ENCODE measurements at places on chromosomes 11 and 22. TPM values are rescaled to one million over a fixed set of nuclear protein-coding genes. Genes with fewer than 3 reads are reported as not detected.

- no peak for DNase-seq
Observed at GRCh38 chr22:49363526-49364230, 464.0 kb downstream of the BRD1 start.

GRCh38 chr11:76626266-76626665 is 44.3 kb downstream of the LRRC32 start:
- DNase-seq: no peak
- H3K36me3 ChIP-seq: no peaks in the 10 kb centered on the region
- H3K4me1 ChIP-seq: no peaks in the 10 kb centered on the region
- H3K27me3 ChIP-seq: no peaks in the 10 kb centered on the region

GRCh38 chr11:129425214-129425613 is 49.6 kb downstream of the BARX2 start:
- no peak overlapping the region for H3K27ac ChIP-seq
- no peaks in the 10 kb centered on the region for H3K4me1 ChIP-seq
- no peaks in the 10 kb centered on the region for H3K27me3 ChIP-seq
- no peaks in the 10 kb centered on the region for H3K36me3 ChIP-seq

GRCh38 chr22:28230671-28231070 is 311.6 kb upstream of the PITPNB start:
- no peaks in the 10 kb centered on the region for H3K36me3 ChIP-seq
- no peak for DNase-seq
- no peak overlapping the region for H3K27ac ChIP-seq

Gene VSIG10L2
- total RNA-seq: not detected

Gene APOBEC3B
- total RNA-seq: 5.9 TPM

Gene DUSP8
- 3.3 TPM for total RNA-seq

Measured in GM23338 (cell line).